Fibroblast of upper back skin (primary cell): ENCODE measurements at places on chromosomes 11 and 22.
A peak's percentile ranks its signal among the peaks of the same experiment; 100 is the strongest.

DNA sequence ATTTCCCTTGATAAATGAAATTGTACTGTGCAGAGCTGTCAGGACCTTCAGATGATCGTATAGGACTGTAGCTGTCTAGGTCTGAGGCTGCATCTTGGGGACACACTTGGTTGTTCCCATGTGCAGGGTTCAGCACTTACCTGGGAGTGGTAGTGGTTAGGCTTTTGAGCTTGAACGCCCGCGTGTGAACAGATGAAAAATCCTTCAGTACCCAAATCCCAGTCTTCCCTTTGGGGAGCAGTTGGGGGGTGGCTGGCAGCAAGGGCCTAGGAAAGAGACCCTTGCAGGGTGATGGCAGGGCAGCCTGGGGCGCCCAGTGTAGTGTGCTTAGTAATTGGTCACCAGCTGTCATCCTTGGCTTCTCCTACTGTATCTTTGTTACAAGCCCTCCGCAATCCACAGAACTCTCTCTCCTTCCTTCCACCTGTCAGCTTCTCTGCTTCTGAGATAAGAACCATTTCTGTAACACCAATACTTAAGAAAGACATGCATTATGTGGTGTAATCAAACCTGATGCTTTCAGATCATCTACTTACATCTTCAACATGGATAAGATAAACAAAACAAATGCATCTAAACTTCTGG lies 64.6 kb downstream of the MORC2 start:
- DNase-seq, result no peak

DNA sequence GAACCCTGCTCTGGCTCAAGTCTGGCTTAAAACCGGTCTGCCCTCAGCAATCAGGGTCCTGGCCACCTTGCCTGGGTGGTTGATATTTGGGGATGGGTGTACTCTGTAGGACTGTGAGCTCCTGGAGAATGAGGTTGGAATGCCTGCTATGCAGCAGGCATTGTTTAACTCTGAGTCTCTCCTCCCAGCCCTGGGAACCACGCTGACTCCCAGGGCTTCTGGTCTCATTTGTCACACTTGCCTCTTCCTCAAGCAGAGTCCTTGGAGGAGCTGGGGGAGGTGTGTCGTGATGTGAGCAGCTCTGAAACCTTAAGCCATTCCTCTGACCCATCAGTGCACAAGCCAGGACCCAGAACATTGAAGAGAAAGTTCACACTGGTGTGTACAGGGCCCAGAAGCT lies 340.1 kb downstream of the MN1 start:
- DNase-seq, result peak; percentile 94

DNA sequence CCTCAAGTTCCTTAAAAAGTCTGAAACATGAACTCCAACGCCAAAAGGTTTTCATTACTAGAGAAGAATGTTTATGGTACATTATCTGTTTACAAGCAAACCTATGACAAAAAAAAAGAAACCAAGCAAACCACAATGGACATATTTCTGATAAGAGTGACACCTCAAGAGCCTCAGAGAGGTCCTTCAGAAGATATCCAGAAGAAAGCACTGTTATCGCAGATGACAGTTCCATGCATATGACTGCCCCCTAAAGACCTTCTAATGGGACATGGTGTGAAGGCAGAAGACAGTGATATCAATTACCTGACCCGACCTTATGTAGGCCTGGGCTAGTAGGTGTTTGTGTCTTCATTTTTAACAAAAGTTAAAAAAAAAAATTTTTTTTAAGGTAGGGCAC lies 3.1 kb downstream of the HDHD5 start:
- no peak for DNase-seq

DNA sequence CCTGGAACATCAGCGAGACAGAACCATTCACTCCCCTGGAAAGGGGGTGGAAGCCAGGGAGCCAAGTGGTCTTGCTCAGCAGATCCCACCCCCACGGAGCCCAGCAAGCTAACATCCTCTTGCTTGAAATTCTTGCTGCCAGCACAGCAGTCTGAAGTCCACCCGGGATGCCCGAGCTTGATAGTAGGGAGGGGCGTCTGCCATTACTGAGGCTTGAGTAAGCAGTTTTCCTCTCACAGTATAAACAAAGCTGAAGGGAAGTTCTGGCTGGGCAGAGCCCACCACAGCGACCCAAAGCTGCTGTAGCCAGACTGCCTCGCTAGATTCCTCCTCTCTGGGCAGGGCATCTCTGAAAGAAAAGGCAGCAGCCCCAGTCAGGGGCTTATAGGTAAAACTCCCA lies 764.8 kb upstream of the LUZP2 start:
- peak; percentile 32 for DNase-seq

DNA sequence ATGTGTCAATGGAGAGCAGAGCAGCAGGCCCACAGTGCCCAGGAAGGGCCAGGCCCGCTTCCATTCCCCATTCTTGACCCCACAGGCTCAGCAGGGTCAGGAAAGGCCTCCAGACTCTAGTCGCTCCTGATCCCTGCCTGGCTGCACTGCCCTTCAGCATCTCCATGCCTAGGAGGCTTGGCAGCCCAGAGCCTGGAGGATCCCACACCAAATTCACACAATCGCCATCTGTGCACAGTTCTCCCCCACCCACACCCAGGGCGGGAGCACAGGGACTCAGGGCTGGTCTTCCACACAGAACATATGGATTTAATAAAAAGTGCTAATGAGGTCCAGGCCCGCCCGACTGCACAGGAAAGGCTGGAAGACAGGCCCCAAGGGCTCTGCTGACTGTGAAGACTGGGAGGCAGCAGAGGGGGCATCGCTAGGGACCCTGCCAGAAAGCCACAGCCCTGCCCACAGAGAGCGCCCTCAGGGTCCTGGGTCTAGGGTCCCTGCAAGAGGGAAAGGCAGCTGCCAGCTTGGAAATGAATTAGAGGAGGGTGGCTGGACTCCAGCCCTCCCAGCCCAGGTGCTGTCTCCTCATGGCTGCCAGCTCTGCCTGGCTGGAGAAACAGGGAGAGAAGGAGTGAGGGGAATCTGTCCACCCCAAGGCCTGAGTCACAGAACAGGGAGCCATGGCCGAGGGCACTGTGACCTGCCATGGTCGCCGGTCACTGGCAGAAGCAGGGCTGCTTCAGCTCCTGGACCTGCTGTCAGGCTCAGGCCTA lies 39.7 kb downstream of the DKK3 start:
- peak; percentile 94 for DNase-seq

DNA sequence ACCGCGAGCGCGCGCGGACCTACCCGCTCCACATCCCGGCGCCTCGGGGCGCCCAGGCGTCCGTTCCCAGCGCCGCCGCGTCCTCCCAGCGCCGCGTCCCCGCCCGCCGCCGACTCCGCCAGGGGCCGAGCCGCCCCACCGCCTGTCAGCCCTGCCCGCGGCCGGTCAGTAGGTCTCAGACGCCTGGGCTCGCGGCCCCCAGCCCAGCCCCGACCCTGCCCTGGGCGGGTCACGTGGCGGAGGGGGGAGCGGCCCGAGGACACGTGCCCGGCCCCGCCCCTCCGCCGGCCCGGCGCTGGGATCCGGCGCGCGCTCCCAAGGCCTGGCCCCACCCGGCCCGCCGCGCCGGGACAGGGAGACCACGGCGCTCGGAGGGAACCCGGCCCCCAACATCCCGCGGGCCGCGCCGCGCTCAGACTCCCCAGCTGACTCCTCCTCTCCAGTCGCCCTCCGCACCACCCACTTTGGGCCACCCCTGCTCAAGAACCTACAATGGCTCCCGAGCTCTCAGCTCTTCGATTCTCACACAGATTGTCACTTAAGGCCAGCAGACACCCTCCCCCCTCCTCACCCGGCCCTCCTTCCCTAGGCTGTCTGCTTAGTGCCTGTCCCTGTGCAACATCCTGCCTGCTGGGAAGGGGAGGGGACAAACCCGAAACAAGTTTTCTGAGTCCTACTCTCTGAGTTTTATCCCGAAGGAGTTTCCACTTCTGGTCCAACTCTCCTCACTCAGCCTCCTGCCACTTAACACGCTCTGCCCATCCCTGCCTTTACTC lies at the start of gene RAB3IL1:
Gene RAB3IL1, minus strand, starts transcription at position 233 of the 776 bp plus-strand sequence. Its CDS starts 199 bp downstream, at position 34.
- DNase-seq, result peak; percentile 40

GRCh38 chr22:46803936-46804335 lies 41.5 kb downstream of the TBC1D22A start:
- DNase-seq, result no peak

GRCh38 chr11:126989942-126990715 lies 10.4 kb downstream of the KIRREL3 start:
- peak; percentile 80 for DNase-seq

- no peak for DNase-seq
Observed at GRCh38 chr11:31792456-31792855, 18.7 kb downstream of the PAX6 start.

GRCh38 chr11:10158461-10158860 lies 135.6 kb downstream of the SBF2 start:
- peak; percentile 12 for DNase-seq

DNA sequence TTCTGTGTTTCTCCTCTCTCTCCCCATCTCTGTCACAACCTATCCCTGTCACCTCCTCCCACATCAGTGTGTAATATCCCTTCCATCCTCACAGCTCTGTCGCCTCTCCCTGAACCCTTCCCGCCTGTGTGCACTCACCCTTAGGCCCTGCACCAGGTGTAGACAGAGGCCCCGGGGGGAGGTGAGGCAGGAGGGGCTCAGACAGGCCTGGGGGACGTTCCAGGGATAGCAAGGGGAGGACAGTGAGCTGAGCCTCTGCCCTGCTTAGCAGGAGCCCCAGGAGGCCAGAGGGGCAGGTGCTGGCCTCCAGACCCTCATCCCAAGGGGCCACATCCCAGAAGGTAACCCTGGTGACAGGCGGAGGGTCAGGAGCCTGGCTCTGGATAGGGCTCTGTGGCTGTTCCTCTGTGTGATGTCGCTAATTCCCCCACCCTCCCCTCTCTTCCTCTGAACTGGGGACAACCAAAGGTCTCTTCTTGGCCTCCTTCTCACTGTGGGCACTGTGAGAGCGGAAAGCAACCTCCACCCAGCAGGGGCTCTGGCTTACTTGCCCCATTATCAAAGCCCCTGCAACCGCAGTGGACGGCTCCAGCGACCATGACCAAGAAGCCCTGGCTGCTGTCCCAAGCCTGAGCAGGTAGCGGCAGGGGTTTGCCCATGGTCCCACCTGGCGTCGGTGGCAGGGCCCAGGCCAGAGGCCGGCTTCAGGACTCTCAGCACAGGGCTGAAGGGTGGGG lies 35.7 kb downstream of the KCNJ4 start:
- no peak for DNase-seq

DNA sequence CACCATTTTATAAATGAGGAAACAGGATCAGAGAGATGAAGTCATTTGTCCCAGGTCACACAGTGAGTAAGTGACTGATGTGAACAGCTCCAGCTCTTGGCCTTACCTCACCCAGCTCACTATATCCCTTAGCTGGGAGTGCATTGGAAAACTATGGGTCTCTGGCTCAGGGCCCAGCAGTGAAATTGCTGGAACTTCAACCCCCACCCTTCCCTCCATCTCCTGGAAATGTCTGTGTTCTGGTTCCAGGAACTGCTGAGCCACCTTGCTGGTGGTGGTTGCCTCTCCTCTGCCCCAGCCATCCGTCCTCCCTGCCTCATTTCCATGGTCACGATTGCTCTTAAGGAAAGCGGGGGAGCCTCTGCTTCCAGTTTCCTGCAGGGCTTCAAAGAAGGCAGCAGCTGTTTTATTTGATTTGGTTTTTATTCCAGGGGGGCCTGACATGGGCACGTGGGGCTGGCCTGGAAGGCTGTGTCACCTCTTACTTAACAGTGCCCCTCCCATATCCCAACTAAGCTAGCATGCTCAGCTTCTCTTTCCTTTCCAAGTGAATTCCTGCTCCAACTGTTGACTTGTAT lies 46.2 kb upstream of the CSTF3 start:
- peak; percentile 48 for DNase-seq

DNA sequence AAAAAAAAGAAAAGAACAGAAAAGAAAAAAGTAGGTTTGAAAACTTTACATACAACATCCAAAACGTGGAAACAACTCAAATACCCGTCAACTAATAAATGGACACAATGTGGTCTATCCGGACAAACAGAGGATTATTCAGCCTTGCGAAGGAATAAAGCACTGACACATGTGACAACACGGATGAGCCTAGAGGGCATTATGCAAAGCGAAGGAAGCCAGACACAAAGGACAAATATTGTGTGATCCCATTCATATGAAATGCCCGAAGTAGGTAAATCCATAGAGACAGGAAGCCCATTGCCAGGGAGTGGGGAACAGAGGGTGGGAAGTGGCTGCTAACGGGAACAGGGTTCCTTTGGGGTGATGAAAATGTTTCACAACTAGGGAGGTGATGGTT lies 11.8 kb downstream of the RFPL1 start:
- no peak for DNase-seq

GRCh38 chr11:57584341-57584740 lies 13.1 kb upstream of the SERPING1 start:
- no peak for DNase-seq

GRCh38 chr11:1773131-1773993 lies 9.6 kb upstream of the CTSD start:
- no peak for DNase-seq

GRCh38 chr11:110909336-110909735 lies 197.1 kb upstream of the ARHGAP20 start:
- DNase-seq, result peak; percentile 17

DNA sequence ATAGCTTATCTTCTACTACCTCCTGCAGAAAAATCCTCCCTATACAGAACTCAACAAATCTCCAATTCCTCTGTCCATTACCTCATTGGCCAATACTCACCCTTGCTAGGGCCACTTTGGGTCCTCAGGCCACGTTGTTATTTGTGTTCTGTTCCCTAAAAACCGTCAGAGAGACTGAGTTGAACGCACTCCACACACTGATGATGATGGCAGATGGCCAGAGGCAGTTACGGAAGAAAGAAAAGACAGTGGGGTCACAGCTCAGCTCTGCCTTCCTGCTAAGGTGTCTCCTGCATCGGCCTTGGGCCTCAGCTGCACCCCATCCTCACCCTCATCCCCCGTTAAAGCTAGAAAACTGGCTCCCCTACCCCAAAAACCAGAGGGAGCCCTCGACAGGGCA lies 66.2 kb downstream of the MICAL3 start:
- no peak for DNase-seq

GRCh38 chr22:30245181-30245984 lies 1.2 kb downstream of the LIF start:
- DNase-seq, result no peak

DNA sequence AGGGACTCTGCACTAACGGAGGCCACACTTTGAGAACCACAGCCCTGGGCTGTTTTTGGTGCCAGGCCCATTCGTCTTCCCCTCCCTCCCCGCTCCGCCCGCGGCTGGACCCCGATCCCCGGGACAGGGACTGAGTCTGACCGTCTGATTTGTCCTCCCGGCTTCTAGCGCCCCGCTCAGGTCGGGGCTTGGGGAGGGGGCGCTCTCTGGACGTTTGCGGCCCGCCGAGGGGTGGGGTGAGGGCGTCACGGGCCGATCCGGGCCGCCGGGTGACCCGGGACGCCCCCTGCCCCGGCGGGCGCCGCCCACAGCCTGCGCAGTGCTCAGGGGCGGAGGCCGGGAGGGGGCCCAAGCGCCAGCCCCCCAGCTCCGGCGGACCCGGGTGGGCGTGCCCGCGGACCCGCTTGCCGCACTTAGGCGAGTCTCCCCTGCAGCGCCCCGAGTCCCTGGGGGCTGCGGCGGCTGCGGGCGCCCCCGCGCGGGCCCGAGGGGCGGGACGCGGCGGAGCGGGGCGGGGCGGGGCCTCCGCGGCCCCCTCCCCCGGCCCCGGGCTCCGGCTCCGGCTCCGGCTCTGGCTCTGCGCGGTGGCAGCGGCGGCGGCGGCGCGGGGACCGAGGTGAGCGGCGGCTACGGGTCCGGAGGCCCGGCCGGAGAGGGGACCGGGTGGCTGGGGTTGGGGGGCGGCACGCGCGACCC lies 33.7 kb upstream of the PRR5 start:
- no peak for DNase-seq
